CD14-positive monocyte (primary cell): ENCODE measurements at places on chromosomes 11 and 22. TPM values are rescaled to one million over a fixed set of nuclear protein-coding genes. Genes with fewer than 3 reads are reported as not detected.
A peak's percentile ranks its signal among the peaks of the same experiment; 100 is the strongest.

- peak overlapping the region; percentile 8 for H3K27ac ChIP-seq
- peaks cover 58% of the 10 kb centered on the region for H3K4me1 ChIP-seq
- peak; percentile 68 for DNase-seq
- H3K4me3 ChIP-seq, result no peak overlapping the region
- H3K27me3 ChIP-seq, result no peaks in the 10 kb centered on the region
- no peaks in the 10 kb centered on the region for H3K36me3 ChIP-seq
Observed at GRCh38 chr11:47941907-47942558, 38.3 kb upstream of the PTPRJ start.

The YDJC gene
- polyA plus RNA-seq, result 26.5 TPM

The LDHA gene
- 438 TPM for polyA plus RNA-seq

The CASP1 gene
- polyA plus RNA-seq, result 86.0 and 210 TPM in 2 replicates

The NF2 gene
- 7.7 TPM for polyA plus RNA-seq

DNA sequence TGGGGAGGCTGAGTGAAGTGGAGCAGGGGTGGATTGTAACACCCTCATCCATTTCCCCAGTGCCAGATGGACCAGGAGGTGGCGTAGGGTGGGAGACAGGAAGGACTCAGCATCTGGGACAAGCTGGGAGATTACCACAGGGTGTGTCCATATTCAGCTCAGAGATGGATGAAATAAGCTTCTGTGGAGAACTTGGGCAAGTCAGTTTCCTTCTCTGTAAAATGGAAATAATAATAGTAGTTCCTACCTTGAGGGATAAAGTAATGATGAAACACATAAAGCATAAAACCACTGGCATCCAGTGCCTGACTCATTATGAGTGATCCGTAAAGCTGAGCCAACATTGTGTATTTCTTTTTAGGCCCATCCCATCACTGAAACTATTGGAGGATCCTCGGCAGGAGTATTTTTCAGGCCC, 607 bp upstream of the ROBO4 start:
- no peaks in the 10 kb centered on the region for H3K36me3 ChIP-seq
- DNase-seq, result no peak
- H3K4me1 ChIP-seq, result peaks cover 16% of the 10 kb centered on the region

DNA sequence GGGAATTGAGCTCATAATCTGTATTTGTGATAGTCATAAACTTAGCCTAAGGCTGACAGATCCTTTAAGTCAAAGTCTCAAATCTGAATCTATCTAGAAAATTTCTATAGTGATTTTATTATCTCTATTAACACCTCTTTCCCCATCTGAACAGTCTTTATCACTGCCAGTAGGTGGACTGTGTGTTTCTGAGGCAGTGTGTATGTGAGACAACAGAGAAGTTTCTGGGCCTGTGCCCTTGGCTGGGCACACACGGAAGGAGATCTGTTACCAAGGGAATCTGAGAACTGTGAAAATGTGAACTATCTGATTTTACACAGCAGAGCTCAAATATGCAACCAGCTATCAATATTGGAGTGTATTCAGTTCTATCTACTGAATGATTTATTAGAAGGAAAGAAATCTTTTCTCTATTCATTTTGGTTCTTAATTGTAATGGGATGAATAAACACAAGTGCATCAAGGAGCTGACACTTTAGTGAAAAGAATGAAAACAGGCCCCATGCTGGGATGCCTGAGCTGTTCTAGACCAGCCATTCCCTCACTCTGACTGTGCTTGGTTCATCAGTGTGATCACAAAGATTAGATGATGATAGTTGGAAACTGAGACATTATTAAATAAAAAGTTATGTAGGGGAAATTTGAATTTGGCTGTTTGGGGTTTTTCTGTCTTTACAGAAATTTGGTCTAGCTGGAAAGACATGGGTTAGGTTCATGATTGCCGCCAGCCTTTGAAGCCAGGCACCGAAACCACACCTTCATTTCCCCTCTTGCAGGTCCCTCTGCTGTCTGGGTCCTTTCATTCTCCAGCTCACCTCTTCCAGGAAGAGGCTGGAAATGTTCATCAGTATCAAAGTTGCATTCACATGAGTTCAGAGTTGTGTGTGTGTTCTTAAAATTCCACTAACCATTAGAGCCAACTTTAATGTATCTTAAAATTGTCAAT, 68.1 kb downstream of the LIF start:
- H3K4me1 ChIP-seq, result no peaks in the 10 kb centered on the region
- H3K4me3 ChIP-seq, result no peak overlapping the region
- H3K27ac ChIP-seq, result no peak overlapping the region
- no peak for DNase-seq
